Right atrium auricular region (tissue), 2 donors: ENCODE measurements at places on chromosomes 7 and 10. TPM values are rescaled to one million over a fixed set of nuclear protein-coding genes. Genes with fewer than 3 reads are reported as not detected.
A peak's percentile ranks its signal among the peaks of the same experiment; 100 is the strongest.

The FFAR4 gene
- 0.31 TPM for total RNA-seq

The CCL24 gene
- total RNA-seq: not detected

- DNase-seq: peak; percentile 60
Measured at GRCh38 chr10:129096065-129096984, 370.7 kb upstream of the MGMT start.

DNA sequence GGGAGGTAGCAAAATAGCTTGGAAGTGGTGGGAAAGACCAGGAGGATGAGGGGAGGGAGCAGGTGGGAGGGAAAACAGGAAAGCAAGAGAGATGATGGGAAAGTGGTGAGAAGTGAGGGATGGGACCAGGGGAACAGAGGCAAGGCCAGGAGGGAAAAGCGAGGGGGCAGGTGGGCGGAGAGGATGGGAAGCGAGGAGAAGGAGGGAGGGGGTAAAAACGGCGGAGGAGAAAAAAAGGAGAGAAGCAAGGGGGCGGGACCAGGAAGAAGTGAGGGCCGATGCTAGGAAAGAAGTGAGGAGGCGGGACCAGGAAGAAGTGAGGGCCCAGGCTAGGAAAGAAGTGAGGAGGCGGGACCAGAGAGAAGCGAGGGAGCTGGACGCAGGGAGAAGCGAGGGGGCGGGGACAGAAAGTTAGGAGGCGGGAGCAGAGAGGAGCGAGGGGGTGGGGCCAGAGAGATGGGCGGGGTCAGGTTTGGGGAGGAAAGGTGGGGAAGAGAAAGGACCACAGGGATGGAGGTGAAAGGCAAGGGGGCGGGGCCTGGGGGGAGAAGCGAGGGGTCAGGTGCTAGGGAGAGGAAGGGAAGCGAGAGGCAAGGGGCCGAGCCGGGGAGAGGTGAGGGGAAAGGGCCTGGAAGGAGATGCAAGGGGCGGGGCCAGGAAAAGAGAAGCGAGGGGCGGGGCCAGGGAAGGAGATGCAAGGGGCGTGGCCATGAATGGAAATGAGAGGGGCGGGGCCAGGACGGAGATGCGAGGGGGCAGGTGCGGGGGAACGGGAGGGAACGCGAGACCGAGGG is 984 bp downstream of the SMURF1 start:
- DNase-seq: peak; percentile 92

DNA sequence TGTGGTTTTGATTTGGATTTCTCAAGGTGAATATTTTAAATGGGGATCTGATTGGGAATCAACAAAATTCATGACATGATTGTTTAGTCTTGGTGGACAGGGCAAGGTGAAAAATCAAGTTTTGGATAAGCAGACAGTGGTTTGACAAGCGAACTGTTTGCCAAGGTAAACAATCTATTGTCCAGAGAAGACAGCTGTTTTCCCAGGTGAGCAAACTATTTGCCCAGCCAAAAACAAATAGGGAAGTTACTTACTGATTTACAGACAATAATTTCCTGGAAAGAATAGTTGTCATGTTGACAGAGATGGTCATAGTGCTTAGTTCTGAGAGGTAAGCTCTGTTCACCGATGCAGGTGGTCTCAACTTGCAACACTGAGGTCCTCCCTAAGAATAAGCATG is 94.0 kb upstream of the STEAP1B start:
- DNase-seq: no peak

DNA sequence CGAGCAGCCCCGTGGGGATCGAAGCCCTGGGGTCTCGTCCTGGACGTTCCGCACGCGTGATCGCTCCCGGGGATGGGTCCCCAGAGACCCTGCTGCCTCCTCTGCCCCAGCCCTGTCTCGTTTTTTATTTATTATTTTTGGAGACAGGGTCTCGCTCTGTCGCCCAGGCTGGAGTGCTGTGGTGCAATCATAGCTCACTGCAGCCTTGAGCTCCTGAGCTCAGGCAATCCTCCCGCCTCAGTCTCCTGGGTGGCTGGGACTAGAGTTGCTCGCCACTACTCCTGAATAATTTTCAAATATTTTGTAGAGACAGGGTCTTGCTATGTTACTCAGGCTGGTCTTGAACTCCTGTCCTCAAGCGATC is 319 bp upstream of the STX1A start:
- no peak for DNase-seq
